ENCODE measurements at places on chromosomes 1 and 21.

DNA sequence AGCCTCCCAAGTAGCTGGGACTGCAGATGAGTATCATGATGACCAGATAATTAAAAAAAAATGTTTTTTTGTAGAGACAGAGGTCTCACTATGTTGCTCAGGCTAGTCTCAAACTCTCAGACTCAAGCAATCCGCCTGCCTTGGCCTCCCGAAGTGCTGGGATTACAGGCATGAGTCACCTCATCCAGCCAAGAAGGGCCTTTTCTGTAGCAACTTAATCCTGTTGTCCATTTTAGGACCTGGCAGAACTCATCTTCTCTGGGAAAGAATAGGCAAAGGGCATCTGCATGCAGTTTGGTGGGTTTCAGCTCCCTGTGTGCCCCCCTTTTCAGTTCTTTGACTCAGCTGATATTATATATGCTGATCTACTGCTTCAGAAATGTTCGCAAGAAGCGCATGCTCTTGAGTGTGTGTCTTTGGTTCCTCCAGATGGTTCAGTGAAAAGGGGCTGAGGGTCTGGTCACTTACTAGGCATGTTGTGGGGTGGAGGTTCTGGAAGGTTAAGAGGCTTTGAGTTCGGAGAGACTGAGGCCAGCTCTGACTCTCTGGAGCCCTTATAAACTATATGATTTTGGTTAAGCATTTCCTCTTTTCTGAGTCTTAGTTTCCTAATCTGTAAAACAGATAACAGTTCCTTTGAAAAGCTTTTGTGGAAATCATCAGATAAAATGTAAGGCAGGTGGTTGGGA is 19.4 kb upstream of the SRSF4 start:
- DNase-seq = no peak

DNA sequence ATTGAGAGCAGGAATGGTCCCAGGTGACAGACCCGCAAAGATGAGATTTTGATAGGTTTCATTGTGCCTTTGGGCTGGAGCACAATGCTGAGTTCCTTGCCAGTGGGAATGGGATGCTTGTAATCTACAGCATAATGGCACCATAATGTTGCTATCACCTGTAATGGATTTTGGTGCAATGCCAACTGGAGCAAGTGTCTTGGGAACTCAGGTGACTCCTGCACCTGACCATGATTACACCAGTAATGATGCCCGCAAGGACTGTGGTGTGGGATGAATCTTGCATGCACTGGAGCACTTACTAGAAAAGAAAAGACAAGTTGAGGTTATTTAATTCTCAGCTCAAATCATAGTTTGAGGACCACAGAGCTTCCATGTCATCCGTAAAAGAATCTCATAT is 96.7 kb downstream of the PTPRU start:
- no peak for DNase-seq

DNA sequence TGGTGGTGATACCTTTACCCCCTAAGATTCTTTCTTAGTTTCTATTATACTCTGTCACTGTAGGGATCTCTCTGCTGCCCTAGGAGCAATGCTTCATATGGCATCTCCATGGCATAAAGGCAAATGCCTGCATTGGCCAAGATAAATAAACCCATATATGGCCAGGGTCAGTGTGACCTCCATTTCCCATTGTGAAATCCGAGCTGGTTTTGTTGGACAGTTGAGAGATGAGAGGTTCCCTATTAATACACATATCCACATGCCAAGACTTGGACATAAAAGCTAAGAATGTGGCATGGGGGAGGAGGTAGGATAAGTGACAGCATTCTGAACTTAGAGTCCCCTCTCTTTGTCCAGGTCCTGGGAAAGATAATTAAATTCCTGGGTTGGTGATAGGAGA is 1.4 kb downstream of the TPM3 start:
- DNase-seq = no peak

DNA sequence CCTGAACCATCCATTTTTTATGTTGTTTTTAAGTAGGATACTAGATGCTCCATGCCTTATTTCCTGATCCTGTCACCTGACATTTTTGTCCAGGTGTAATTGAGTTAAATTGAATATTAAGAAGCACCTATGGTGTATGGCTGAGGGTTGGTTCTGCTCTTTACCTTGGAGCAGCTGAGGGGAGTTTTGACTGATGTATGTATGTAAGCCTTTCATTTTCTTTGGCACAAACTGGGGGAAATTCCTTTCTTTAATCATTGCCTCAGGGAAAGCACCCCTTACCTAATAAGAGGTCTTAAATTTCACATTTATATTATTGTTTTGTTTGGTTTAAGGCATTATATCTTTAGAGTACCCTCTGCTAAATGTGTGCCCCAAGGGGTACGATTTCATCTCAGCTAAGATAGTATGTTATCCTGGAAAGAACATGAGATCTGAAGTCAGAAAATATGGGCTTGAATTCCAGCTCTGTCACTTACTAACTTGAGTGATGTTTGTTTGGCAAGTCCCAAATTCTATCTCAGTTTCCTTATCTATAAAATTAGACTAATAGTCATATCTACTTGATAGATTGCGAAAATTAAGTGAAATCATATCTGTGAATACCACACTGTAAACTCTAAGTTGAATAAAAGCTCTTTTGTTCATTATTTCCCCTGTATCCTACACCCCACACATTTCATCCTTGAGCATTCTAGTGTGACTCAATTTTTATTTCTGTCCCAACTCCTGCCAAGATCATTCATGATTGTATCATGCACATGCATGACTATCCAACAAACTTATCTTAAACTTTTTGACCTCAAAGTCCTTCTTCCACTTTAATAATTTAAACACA is 57.7 kb upstream of the NUF2 start:
- DNase-seq = no peak

DNA sequence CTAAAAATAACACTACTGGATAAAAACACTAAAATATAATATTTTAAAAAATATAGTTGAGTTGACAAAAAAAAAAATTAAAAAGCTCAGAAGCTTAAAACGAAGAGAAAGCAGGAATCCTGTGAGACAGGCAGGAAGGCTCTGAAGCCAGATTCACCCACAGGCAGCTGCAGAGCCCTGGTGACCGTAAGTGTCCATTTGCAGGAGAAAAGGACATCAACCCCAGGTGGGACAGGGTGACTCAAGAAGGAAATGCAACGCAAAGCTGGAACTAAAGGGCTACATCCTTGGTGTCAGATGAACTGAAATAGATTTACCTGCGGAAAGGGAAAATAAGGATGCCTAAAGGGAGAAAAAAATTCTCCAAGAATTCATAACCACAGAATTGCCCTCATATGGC is 46.8 kb downstream of the USP24 start:
- no peak for DNase-seq

- peak; percentile 41 for DNase-seq
These were observed 103.8 kb upstream of the ARHGEF16 start for GRCh38 chr1:3350506-3351261.

- peak; percentile 77 for DNase-seq
These were observed 28.1 kb upstream of the TXLNA start for GRCh38 chr1:32151319-32151787.
